Mesendoderm (in vitro differentiated cells): ENCODE measurements at places on chromosomes 16 and 17.

DNA sequence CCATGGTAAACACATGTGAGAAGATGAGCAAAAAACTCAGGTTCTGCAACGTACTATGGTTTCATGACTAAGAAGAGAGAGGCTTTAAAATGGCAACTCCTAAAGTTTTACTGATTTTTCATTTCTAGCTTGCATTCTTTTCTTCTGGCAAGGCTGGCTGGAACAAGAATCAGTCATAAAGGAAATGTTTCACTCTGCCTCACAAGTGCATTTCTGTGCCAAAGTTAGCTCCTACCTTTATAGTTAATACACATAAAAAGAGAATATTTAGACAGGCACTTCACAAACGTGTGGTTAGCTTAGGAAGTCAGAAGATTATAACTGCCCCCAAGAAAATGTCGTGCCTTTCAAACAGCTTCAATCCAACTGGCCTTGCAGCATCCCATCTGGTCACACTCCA, 417.1 kb upstream of the CDH11 start:
- no peak for DNase-seq
- H3K4me1 ChIP-seq, result no peaks in the 10 kb centered on the region
- H3K27ac ChIP-seq, result no peak overlapping the region
- no peaks in the 10 kb centered on the region for H3K36me3 ChIP-seq
- H3K27me3 ChIP-seq, result no peaks in the 10 kb centered on the region

DNA sequence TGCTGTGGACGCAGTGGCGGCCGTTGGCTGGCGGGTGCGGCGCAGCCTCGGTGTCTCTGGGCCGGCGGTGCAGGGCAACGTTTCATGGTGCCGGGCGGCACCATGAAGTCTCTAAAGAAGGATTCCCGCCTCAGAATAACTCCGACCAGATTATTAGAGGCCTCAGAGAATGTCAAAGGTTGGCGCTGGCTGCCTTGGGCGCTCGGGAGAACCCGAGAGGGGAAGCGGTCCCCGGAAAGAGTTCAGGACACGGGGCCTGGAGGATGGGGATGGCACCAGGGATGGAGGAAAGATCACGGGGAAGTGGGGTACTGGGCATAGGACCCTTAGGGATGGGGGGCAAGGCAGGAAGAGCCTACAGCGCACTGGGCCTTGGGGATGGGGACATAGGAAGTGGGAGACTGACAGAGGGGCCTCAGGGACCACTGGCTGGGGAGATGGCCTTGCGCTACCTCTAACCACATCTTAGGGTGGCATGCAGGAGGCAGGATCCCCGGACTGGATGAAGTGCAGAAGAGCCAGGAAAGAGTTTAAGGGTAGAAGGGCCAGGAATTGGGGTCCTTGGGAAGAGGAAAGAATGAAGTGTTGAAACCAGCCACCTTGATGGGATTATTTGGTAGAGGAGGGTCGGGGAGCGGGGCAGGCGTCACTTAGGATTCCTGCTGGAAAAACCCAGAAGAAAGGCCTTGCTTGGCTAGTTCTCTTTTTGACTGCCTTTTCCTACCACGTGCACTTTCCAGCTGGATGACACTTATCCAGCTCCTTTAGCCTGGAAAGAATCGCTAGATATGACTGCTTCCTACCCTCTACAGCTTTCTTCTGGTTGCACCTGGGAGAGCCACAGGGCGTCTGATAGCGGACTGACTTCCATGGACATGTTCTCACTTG, 578 bp downstream of the MYCBPAP start:
- H3K4me3 ChIP-seq, result peak overlapping the region; percentile 57
- no peak for DNase-seq
- no peaks in the 10 kb centered on the region for H3K27me3 ChIP-seq

DNA sequence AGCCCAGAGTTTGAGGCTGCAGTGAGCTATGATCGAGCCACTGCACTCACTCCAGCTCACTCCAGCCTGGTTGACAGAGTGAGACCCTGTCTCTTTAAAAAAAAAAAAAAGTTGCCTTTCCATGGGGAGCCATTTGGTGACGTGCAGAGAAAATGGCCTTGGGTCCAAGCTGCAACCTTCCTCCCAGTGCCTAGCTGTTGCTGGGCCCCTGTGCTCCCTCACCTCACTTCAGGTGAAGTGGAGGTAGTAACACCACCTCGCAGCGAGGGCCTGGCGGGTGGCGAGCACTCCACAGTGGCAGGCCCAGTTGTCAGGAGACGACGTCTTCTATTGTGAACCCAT, 17.4 kb downstream of the SYT17 start:
- H3K27ac ChIP-seq, result no peak overlapping the region
- DNase-seq, result no peak
- H3K4me1 ChIP-seq, result no peaks in the 10 kb centered on the region

DNA sequence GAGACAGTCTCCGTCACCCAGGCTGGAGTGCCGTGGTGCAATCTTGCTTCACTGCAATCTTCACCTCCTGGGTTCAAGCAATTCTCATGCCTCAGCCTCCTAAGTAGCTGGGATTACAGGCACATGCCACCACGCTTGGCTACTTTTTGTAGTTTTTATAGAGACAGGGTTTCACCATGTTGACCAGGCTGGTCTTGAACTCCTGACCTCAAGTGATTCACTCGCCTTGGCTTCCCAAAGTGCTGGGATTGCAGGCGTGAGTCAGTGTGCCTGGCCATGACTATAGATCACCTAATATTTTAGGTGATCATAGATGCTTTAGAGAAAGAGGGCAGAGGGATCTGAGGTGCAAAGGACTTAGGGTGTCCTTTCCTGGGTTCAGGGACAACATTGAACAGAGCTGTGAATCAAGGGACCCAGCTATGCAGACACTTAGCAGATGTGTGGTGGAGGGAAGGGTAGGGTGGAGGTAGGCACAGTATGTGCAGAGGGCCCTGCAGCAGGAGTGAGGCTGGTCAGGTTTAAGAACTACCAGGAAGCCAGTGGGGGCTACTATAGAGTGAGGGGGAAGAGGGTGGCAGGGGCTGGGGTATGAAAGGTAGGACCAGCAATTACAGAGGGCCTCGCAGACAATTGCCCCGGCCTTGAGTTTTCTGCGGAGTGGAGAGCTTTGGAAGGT, 116.5 kb downstream of the CMIP start:
- H3K36me3 ChIP-seq, result no peaks in the 10 kb centered on the region
- DNase-seq, result no peak
- no peak overlapping the region for H3K4me3 ChIP-seq
- no peak overlapping the region for H3K27ac ChIP-seq
